Testis (tissue), 5 donors: ENCODE measurements at places on chromosomes 6 and 20. TPM values are rescaled to one million over a fixed set of nuclear protein-coding genes. Genes with fewer than 3 reads are reported as not detected.

- peaks cover 42% of the 10 kb centered on the region for H3K4me1 ChIP-seq
- no peaks in the 10 kb centered on the region for H3K36me3 ChIP-seq
- H3K27ac ChIP-seq = peak overlapping the region; percentile 3
- no peak for DNase-seq
- no peak overlapping the region for H3K4me3 ChIP-seq
Measured at GRCh38 chr6:37243816-37244370, 13.7 kb upstream of the TBC1D22B start.

DNA sequence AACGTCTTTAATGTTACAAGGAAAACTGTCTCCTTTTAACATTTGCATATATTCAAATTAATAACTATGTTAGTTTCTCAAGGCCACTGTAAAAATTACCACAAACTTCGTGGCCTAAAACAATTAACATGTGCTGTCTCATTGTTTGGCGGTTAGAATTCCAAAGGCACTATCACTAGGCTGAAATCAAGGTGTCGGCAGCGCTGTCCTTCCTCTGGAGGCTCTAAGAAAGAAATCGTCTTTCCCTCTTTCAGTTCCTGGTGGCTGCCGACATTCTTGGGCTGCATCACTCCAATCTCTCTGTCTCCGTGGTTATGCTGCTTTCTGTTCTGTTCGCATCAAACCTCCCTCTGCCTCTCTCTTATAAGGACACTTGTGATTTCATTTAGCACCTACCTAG, 4.2 kb downstream of the TPD52L1 start:
- H3K4me1 ChIP-seq = peaks cover 5% of the 10 kb centered on the region
- H3K36me3 ChIP-seq = no peaks in the 10 kb centered on the region
- H3K27ac ChIP-seq = no peak overlapping the region
- H3K27me3 ChIP-seq = no peaks in the 10 kb centered on the region

DNA sequence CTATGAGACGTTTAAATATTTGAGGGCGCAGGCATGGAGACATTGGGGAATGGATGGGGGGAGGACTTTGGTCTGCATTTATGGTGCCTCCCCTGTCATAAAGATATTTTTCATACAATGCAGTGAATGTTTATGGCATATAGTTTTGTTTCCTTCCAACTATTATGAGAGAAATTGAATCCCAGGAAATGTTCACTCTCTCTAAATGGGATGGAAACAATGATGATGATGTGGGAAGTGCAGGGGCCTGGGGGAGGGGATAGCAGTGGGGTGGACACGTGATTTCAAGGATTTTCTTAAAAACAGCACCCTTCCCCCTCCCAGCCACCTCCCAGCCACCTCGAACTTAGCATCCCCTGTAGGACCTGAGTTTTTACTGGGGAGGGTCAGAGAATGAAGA, 69.9 kb downstream of the TOX2 start:
- no peak for DNase-seq

The XKR7 gene
- total RNA-seq = 0.39 TPM

- H3K4me1 ChIP-seq = no peaks in the 10 kb centered on the region
- H3K27ac ChIP-seq = no peak overlapping the region
- H3K4me3 ChIP-seq = no peak overlapping the region
- H3K27me3 ChIP-seq = no peaks in the 10 kb centered on the region
- no peak for DNase-seq
- H3K36me3 ChIP-seq = no peaks in the 10 kb centered on the region
Measured at GRCh38 chr6:25655723-25656122, 3.7 kb downstream of the SCGN start.

GRCh38 chr6:22466665-22467245, 102.6 kb upstream of the HDGFL1 start:
- no peak overlapping the region for H3K27ac ChIP-seq
- no peaks in the 10 kb centered on the region for H3K36me3 ChIP-seq
- no peak overlapping the region for H3K4me3 ChIP-seq
- no peak for DNase-seq

The MYO6 gene
- 75.3 TPM for total RNA-seq

GRCh38 chr6:17178754-17179529, 77.1 kb downstream of the STMND1 start:
- no peak overlapping the region for H3K4me3 ChIP-seq
- H3K36me3 ChIP-seq = no peaks in the 10 kb centered on the region
- no peak for DNase-seq
- no peaks in the 10 kb centered on the region for H3K27me3 ChIP-seq
- no peak overlapping the region for H3K27ac ChIP-seq

DNA sequence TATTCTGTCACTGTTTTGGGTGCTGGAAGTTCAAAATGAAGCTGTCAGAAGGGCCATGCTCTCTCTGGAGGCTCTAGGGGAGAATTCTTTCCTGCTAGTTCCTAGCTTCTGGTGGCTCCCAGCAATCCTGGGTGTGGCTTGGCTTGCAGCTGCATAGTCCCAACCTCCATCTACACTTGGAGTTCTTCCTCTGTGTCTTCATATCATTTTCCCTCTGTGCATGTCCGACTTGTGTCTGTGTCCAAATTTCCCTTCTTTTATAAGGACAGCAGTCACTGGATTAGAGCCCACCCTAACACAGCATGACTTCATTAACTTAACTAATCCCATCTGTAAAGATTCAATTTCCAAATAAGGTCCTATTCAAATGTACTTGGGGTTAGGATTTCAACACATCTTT, 23.3 kb upstream of the ENPP1 start:
- no peak for DNase-seq
- no peaks in the 10 kb centered on the region for H3K4me1 ChIP-seq
- H3K27me3 ChIP-seq = no peaks in the 10 kb centered on the region
- H3K27ac ChIP-seq = no peak overlapping the region
- no peaks in the 10 kb centered on the region for H3K36me3 ChIP-seq
- no peak overlapping the region for H3K4me3 ChIP-seq

DNA sequence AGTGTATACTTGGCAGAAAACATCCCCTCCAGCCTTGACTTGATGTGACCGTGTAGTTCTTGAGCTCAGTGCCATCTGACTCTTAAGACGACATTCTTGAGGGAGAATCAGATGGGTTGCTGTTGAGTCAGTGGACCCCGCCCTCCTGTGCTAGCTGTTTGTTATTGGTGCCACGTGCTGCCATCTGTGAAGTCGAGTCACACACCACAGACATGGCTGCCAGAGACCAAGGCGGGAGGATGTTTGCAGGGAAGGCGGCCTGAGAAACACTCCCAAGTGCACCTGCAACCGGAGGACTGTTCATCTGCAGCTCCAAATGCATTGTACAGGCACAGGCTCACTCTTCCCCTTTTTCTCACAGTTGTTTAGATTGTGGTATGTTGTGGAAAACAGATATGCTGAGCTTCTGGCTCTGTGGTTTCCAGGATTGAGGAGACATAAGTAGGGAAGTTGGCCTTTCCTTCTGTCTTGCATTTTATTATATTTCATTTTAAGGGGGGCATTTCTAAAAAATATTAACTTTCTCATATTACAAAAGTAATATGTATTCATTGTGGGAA, 345.3 kb upstream of the ZFP64 start:
- H3K27ac ChIP-seq = no peak overlapping the region
- no peak for DNase-seq
- H3K36me3 ChIP-seq = no peaks in the 10 kb centered on the region
- no peaks in the 10 kb centered on the region for H3K4me1 ChIP-seq

The HDGFL1 gene
- total RNA-seq = 92.2 TPM

DNA sequence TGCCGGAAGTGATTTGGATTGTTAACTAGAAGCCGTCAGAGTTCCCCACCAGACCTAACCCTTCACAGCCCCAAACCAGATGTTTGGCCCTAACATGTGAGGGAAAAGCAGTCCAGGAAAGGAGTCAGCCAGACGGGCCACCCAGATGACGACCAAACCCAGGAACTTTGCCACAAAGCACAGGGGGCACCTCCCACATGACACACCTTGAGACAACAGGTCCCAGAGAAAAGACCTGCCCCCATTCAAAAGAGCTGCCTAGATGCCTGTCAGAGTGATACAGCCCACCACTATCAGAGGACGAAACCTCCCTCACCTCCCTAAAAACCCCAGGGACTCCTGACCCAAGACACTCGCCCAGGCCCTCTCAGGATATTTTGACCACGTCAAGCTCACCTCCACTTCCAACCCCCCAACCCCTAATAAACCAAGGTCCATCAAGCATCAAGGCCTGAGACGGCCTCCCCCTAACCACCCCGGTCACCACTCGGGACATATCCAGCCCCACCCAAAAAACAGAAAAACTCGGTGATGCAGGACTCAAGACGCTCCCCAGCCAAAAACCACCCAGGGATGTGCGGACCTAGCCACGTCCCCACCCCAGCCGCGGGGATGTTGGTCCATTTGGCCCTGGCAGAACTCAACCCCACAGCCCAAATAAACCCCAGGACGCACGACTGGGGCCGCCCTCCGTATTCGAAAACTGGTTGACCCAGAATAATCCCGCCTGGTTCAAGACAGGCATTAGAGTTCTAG, 662 bp downstream of the ZNF343 start:
- H3K4me1 ChIP-seq = peaks cover 13% of the 10 kb centered on the region
- DNase-seq = peak; percentile 18
- peak overlapping the region; percentile 90 for H3K4me3 ChIP-seq
- H3K27ac ChIP-seq = peak overlapping the region; percentile 92
- no peaks in the 10 kb centered on the region for H3K27me3 ChIP-seq

GRCh38 chr6:90297115-90297866, 648 bp upstream of the BACH2 start:
- H3K4me1 ChIP-seq = peaks cover 6% of the 10 kb centered on the region
- peak; percentile 22 for DNase-seq
- H3K36me3 ChIP-seq = no peaks in the 10 kb centered on the region
- no peaks in the 10 kb centered on the region for H3K27me3 ChIP-seq

DNA sequence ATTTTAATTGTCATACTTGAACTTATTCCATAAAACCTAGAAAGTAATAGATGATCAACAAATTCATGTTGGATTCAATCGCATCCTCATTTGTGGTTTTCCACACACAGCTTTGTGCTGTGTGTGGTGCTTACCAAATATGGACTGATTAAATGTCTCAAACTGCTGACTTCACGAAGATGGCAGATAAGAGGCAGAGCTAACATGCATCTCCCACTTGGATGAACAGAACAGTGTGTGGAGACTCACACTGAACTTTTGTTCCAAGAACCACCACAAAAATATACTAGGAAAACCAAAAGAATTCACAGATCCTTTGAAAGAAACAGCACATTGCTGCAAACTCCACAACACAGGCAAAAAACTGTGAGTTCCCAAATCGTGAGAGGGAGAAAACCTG, 603.7 kb downstream of the TENT5A start:
- DNase-seq = no peak
- H3K4me1 ChIP-seq = no peaks in the 10 kb centered on the region
- no peaks in the 10 kb centered on the region for H3K36me3 ChIP-seq
- H3K4me3 ChIP-seq = no peak overlapping the region
- H3K27ac ChIP-seq = no peak overlapping the region
- no peaks in the 10 kb centered on the region for H3K27me3 ChIP-seq

- no peaks in the 10 kb centered on the region for H3K27me3 ChIP-seq
- no peak overlapping the region for H3K27ac ChIP-seq
- H3K36me3 ChIP-seq = no peaks in the 10 kb centered on the region
- no peak overlapping the region for H3K4me3 ChIP-seq
- no peaks in the 10 kb centered on the region for H3K4me1 ChIP-seq
- DNase-seq = no peak
Measured at GRCh38 chr6:9554806-9555205, 860.1 kb downstream of the TFAP2A start.

GRCh38 chr6:570825-571224, 86.1 kb downstream of the HUS1B start:
- no peaks in the 10 kb centered on the region for H3K4me1 ChIP-seq
- no peak overlapping the region for H3K4me3 ChIP-seq
- H3K27me3 ChIP-seq = no peaks in the 10 kb centered on the region
- no peaks in the 10 kb centered on the region for H3K36me3 ChIP-seq
- no peak for DNase-seq

- H3K4me3 ChIP-seq = no peak overlapping the region
- H3K4me1 ChIP-seq = peaks cover 8% of the 10 kb centered on the region
- no peaks in the 10 kb centered on the region for H3K27me3 ChIP-seq
Measured at GRCh38 chr6:25384967-25385366, 105.8 kb downstream of the CARMIL1 start.

DNA sequence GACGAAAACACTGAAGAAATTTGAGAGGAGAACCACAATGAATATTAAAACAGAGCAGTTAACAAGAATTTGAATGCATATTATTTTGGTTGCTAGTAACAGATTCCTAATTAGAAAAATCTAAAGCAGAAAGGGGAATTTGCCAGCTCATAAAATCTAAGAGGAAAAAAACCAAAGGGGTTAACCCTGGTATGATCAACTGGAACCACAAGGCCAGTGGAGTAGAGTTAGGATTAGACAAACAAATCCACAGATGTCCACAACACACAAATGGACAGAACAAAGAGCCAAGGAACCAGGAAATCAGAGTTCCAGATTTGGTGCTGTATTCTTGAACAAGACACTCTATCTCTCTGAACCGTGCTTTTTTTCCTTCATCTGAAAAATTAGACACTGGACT, 195.0 kb downstream of the TASP1 start:
- no peaks in the 10 kb centered on the region for H3K27me3 ChIP-seq
- no peak overlapping the region for H3K27ac ChIP-seq
- no peaks in the 10 kb centered on the region for H3K36me3 ChIP-seq
- no peak overlapping the region for H3K4me3 ChIP-seq

DNA sequence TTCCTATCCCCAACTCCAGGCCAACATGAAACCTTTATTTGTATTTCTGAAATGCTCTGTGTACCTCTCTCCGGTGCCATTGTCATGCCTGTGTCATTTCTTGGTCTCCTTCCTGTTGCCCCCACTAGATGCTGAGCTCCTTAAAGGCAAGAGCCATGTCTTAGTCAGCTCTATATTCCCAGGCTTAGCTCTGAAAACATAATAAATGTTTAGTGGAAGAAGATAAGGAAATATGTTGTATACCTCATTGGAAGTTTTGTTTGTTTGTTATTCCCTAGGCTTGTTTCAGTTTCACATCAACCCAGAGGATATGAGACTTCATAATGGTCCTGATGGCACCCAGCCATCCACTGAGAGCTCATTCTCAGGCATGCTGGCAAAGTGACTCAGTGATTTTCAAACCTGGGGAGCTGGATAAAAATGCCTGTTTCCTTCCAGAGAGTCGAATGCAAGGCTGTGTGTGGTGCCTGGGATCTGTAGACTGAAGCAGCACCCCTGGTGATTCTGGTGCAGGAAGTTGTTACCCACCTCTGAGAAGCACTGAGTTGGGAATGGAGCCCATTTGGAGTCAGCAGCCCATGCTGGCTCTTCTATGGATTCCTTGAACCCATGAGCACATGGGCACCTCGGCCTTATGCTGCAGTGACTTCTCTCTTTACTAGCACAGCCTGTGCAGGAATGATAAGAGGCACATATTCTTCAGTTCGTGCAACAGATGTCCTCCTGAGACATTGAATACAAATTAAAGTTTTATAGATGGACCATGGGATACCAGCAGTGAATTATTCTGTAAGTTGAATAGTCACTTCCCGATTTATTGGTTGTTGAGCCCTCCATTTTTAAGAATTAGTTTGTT, 205.2 kb downstream of the FARS2 start:
- no peak for DNase-seq
- no peaks in the 10 kb centered on the region for H3K27me3 ChIP-seq
- H3K27ac ChIP-seq = no peak overlapping the region
- no peak overlapping the region for H3K4me3 ChIP-seq
- H3K36me3 ChIP-seq = no peaks in the 10 kb centered on the region

The FGD2 gene
- total RNA-seq = 16.0 TPM

The PGBD1 gene
- 6.1 TPM for total RNA-seq

The CLDN20 gene
- not detected for total RNA-seq

The PPP1R18 gene
- total RNA-seq = 9.3 TPM

- no peaks in the 10 kb centered on the region for H3K4me1 ChIP-seq
- H3K4me3 ChIP-seq = no peak overlapping the region
- peaks cover 4% of the 10 kb centered on the region for H3K36me3 ChIP-seq
- no peak overlapping the region for H3K27ac ChIP-seq
- no peaks in the 10 kb centered on the region for H3K27me3 ChIP-seq
Measured at GRCh38 chr20:64027981-64028685, 7.8 kb upstream of the C20orf204 start.
